ENCODE measurements at places on chromosomes 13 and 19. TPM values are rescaled to one million over a fixed set of nuclear protein-coding genes. Genes with fewer than 3 reads are reported as not detected.

DNA sequence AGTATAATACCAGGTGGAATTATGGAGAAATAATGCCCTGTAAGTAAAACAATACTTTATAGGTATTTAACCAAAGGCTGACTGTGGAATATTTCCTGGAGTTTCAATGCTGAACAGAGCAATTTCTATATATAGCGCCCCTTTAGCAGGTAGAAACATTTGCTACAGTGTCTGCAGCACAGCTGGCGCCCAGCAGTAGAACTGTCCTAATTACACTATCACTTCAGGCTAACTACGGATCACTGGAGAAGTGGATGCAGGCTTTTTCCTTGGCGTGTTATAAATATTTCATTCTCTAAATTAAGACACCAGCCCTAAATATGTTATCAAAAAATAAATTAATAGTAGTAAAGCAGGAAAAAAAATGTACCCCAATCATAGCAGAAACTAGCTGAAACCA, 3.1 kb downstream of the SHISA2 start:
- DNase-seq: no peak

TMEM238 gene
- total RNA-seq: not detected

DNA sequence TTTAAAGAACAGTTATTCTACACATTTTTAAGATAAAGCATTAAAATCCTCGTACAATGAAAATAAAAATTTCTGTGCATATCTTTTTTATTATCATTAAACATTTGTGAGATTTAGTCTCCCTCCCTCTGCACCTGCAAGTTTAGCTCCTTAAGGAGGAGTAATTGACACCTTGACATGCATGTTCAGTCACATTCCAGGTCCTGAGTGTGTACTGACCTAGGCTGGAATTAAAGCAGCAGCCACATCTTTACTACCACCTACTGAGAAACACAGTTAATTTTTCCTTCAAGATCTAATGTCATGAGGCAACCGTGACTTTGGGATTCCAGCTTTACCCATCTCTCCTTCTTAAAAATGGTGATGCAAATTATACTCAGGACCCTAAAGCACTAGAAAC, 123.1 kb upstream of the FREM2 start:
- no peak for DNase-seq

DNA sequence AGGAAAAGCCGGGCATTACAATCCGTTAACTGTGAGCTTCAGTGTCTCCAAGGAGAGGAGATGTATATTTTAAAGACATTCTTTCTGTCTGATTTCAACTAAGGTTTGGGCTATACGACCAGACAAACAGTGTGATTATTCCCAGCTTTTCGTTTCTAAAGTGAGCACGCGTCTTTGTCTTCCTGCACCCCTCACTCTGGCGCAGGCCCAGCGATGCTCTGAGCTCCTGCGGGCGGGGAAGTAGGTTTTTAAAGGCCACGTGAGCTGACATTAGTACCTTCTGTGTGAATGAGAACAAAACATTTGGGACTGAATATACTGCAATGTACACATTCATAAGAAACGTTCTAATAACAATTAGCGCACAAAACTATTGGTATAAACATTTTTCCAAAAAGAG, 15.3 kb upstream of the RANBP3 start:
- no peak for DNase-seq

Measured in RPMI7951 (cell line).